ENCODE measurements at places on chromosomes 5 and 9.
A peak's percentile ranks its signal among the peaks of the same experiment; 100 is the strongest.

GRCh38 chr5:67209141-67209771 lies 12.7 kb upstream of the CD180 start:
- DNase-seq: peak; percentile 48

DNA sequence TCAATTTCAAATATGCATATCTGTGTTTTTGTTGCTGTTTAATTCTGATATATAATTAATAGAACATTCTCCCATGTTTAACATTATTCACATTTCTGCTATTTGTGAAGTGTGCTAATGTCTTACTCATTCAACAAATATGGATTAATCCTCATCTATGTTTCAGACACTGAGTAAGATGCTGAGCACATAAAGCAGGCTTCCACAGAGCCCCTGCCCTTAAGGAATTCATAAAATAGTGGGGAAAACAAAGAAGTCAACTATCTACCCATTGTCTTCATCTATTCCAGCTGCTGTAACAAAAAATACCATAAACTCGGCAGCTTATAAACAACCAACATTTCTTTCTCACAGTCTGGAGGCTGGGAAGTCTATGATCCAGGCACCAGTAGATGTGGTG lies 333.3 kb downstream of the SEMA5A start:
- DNase-seq: no peak

DNA sequence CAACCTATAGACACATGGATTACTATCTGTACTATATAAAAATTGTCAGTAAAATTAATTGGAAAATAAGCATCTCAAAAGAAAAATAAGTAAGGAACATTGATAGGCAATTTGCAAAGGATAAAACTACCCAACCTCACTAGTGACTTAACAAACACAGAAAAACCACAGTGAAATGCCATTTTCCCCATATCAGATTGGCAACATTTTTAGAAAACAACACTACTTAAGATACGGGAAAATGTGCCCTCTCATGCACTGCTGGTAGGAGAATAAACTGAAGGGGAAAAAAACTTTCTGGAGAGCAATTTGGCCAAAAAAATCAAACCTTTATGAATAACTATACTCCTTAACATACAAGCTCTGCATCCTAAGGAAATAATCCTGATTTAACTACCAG lies 254.0 kb downstream of the DEPDC1B start:
- no peak for DNase-seq

- DNase-seq: no peak
Measured at GRCh38 chr5:74149395-74149794, 491.1 kb downstream of the ENC1 start.

DNA sequence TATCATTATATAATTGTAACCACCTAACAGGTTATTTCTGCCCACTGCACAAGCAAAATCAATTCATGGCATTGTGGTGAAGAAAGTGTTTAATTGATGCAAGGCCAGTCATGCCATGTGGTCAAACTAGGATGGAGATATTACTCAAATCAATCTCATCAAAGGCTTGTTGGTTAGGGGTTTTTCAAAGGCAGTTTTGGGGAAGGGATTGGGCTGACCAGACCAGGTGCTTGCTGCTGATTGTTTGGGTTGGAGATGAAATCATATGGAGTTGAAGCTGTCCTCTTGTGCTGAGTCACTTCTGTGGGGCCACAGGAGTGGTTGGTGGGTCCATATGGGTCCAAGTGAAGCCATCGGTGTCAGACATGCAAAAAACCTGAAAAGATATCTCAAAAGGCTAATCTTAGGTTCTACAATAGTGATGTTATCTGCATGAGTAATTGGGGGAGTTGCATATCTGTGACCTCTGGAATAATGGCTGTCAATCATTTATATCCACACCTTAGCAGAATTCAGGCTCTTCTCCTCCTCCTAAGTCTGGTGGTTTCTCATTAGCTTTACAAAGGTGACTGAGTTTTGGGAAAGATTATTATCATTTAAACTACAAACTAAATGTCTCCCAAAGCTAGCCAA lies 44.9 kb downstream of the HMGCS1 start:
- no peak for DNase-seq

GRCh38 chr5:24623031-24623430 lies 21.7 kb downstream of the CDH10 start:
- no peak for DNase-seq

DNA sequence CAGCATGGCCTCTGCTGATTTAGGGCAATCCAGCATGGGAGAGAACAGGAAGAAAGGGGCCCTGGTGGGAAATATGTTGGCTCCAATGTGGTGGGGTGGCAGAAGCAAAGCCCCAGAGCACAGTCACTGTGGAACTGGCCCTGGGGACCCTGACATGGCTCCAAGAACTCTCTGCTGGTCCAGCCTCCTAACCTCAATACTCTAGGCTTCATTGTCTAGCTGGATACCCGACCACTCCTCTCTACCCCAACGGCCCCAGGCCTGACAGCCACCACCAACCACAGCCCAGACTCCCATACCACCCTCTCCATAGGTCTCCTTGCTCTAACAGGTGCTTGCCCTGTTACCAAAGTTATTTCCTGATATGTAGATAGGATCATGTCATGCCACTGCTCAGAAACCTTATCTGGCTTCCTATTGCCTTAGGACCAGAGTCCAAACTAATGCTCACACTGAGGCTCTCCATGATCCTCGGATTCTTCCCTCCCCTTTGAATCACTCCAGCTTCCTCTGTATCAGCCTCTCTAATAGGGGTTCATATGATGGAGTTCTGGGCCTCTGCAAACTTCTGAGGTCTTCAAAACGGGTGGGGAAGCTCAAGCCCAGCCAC lies 12.9 kb downstream of the ACSL6 start:
- DNase-seq: no peak
